Thymus (tissue), 14 donors: ENCODE measurements at places on chromosomes 1 and 21.

DNA sequence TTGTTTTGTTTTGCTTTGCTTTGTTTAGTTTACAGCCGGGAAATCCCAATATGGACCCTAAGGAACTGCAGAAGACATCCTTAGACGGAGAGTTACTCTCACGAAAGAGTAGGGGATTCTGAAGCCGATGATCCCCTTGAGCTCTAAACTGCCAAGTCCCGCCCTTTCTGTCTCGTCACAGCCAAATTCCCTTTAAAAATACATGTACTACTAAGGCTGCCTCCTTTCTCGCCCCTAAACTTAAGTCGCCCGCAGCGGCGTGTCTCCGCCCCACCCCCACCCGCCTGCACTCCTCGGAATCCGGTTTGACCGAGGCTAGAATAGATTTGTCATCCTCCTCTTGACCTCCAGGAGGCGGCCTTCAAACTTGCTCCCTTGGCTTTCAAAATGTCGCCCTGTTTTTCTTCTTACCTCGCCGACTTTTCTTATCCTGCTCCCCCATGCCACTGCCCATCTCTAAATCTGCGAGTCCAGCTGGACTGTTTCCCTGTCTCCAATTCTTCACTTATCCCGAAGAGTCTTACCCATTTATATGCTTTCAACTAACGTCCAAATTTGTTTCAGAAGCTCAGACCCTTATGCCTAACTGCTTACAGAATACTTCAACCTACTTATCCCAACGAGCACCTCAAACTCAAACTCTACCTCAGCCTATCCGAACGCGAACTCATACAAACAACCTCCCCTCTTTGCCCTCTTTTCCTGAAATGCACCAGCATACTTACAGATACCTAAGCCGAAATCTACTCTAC is 10.9 kb upstream of the BOLA1 start:
- peak; percentile 80 for DNase-seq

DNA sequence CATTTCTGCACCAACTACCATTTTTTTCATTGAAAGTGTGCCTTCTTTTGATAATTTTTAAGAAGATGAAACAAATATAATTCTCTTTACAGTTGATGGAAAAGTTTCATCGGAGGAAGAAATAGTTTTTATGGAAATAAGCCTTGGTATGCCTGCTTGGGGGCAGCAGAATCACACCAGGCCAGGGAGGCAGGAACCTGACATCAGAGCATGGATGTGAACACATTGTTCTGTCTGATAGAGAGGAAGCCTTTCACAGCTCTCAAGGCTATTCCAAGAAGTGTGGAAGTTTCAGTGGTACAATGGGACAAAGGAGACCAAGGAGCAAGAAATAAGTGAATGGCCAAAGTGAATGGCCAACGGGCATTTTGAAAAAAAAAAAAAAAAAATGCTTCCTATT is 162.2 kb upstream of the KCNK2 start:
- no peak for DNase-seq

DNA sequence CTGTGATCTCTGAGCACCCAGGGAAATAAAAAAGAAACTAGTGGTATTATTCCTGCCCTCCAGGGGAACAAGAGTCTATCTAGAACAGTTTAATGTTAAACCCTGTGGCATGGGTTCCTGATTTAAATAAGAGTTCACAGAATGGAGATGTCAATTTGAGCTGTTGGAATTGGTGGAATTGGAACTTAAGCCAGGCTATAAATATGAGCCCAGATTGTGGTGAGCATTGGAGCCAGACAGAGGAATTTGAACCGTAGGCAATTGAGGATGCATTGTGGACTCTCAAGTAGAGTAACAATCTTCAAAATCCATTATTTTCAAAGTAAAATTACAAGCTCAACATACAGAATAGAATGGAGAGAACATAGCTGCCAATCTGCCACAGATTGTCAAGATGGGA is 98.2 kb downstream of the NEK7 start:
- DNase-seq: no peak

DNA sequence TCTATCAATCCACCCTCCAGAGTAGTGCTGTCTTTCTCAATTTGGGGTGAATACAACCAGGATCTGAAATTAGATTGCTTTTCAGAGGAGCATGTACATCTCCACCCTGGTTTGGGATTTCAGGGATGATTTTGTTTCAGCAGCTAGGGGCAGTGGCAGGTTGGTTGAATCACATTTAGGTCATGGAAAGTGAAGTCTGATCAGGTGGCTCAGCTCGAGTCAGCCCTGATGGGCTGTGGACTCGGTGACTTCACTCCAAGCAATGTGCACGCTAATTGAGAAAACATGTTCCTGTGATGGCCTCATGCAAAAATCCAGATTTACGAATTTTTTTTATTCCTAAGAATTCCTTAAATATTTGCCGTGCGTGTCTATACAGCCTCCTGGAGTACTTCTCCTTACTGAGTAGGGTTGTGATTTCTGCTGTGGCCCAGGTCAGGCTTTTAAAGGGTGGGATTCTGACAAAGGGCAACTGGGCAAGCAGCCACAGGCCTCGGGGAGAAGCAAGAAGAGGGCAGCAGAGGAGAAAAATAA is 7.5 kb downstream of the NGF start:
- DNase-seq: no peak

DNA sequence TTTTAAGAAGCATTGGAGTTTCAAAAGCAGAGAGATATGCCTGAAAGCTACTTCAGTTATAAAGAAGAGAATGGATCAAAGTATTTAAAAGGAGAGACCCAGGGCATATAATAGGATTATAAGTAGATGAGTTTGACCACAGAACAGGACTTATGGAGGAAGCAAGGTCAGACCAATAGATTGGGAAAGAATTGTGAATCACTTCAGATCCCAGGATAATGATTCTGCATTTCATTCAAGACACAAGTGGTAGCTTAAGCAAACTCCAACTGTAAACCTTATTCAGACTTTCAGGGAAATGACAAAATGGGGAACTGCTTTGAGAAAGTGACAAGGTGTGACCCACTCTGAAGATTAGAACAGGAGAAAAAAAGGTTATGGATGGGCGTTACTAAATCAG is 18.9 kb upstream of the OR10J5 start:
- no peak for DNase-seq

GRCh38 chr1:160726114-160726497 is 12.9 kb upstream of the SLAMF7 start:
- no peak for DNase-seq
